ENCODE measurements at places on chromosomes 3 and 15.

DNA sequence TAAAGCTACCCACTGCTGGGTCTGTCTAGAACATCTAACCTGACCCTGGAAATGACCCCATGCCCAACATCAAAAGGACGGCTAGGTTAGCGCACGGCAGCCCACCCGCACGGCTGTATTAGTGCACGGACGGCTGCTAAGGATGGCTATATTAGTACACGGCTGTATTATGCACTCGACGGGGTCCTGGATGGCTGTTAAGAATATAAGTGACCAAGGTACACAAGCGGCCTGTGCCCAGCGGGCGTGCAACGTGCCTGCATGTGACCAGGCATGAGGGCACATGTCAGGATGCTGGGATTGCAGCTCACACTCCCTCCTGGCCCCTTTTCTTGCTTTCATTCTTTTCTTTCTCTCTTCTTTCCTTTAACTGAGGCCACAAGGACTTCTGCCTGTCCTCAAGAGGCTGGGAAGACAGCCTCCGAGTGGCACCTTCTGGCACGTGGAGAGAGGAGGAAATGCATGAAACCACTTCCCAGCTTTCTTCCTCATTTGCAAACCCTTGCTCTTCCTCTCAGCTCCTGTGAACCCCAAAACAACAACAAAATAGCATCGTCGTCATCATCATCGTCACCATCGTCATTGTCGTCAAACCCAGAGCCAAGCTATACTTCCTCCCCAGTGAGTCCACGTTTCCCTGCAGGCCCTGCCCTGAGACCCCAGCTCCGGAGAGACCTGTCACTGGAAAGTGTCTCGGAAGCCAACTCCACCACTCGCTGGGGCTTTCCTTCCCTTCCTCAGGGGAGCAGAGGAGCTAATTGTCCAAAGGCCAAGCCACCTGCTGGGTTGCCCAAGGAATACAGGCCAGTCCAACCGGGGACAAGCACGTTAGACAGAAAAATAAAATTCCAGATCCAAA is 101.8 kb downstream of the CHSY1 start:
- no peak for DNase-seq

DNA sequence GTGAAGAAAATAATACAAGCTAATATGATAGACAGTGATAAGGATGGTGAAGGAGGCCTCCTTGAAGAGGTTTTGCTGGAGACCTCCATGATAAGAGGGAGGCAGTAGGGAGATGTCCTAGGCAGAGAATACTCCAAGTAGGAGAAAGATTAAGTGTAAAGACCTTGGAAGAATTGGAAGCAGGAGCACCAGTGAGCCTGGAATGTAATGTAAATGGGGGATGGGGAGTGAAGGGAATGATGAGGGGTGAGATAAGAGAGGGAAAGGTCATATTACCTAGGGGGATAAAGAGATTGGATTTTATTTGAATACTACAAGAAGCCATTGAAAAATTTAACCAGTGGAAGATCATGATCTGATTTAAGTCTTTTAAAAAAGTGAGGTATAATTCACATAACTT is 41.7 kb upstream of the ARL14 start:
- DNase-seq, result no peak

GRCh38 chr3:184927796-184928315 is 115.9 kb downstream of the VPS8 start:
- no peak for DNase-seq

- DNase-seq, result no peak
Measured at GRCh38 chr3:186182850-186183249, 74.0 kb upstream of the ETV5 start.

DNA sequence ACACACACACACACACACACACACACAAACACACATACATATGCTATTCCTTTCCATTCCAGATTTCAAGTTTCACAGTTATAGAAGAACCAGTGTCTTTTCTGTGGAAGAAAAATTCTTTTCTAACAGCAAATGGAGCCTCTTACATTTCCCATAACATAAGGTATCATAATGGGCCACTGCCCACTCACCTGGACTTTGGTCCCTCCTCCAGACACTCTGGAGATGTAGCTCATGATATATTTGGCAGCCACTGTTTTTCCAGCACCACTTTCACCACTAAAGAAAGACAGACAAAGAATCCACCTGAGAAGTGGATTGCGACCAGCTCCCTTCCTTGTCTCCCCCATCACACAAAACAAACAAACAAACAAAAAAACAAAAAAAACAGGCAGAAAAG is 29.8 kb downstream of the LDHAL6B start:
- no peak for DNase-seq

DNA sequence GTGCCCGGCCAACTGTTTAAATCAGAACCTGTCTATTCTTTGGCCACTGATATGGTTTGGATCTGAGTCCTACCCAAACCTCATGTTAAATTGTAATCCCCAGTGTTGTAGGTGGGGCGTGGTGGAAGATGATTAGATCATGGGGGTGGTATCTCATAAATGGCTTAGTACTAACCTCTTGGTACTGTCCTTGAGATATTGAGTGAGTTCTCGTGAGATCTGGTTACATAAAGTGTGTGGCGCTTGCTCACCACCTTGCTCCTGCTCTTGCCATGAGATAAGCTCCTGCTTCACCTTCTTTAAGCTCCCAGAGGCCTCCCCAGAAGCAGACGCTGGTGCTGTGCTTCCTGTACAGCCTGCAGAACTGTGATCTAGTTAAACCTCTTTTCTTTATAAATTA is 42.4 kb downstream of the REC114 start:
- DNase-seq, result no peak

DNA sequence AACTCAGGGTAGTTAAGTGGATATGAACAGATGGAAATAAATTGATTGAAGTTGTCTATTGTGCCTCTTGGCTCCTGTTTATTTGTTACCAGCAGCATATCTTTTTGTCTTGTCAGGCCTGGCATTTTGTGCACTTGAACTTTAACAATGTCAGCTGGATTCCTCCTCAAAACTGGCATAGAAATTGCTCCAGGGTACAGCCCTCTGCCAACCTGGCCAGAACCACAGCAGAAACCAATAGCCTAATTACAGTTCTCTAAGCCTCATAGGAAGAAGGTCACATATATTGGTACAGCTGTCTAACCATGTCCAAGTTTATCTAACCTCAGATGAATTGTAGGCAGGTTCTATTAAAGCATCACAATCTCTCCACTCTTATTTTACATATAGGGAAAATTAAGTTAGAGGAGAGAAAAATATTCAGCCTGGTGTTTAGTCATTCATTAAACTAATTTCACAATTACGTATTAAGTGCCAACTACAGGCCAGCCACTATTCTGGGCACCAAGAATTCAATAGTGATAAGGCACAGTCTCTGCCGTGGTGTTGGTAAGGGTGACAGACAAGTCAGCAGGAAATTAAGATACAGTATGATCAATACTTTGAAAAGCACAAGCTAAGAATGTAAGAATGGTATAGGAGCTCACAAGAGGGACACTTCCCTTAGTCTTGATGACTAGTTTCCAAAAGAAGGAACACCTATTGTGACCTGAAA is 452.9 kb upstream of the NECTIN3 start:
- no peak for DNase-seq

DNA sequence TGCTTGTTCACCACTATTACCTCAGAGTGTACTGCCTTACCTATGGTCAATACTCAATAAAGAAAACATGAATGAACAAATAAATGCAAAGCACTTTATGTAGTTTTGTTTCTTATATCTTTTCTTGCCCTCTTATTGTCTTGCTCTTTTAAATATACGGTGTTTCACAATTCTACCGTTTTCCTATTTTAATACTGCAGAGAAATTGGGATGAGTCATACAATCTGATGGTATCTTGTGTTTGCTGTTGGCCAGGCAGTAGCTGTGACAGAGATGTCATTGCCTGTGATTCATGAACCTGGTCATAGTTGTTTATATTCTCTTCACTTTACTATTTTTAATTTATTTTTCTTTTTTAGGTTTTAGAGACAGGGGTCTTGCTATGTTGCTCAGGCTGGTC is 48.3 kb downstream of the SERP1 start:
- DNase-seq, result no peak

GRCh38 chr3:72582211-72582878 is 265.9 kb downstream of the SHQ1 start:
- no peak for DNase-seq

GRCh38 chr15:38921471-38921870 is 356.9 kb upstream of the RASGRP1 start:
- no peak for DNase-seq

Measured in stimulated activated CD8-positive, alpha-beta memory T cell treated with anti-CD3 and anti-CD28 coated beads, Interleukin-7, amount 100 ng/mL, for 1 hour (primary cell).